Dermis microvascular lymphatic vessel endothelial cell (primary cell): ENCODE measurements at places on chromosomes 11 and 22. TPM values are rescaled to one million over a fixed set of nuclear protein-coding genes. Genes with fewer than 3 reads are reported as not detected.

DNA sequence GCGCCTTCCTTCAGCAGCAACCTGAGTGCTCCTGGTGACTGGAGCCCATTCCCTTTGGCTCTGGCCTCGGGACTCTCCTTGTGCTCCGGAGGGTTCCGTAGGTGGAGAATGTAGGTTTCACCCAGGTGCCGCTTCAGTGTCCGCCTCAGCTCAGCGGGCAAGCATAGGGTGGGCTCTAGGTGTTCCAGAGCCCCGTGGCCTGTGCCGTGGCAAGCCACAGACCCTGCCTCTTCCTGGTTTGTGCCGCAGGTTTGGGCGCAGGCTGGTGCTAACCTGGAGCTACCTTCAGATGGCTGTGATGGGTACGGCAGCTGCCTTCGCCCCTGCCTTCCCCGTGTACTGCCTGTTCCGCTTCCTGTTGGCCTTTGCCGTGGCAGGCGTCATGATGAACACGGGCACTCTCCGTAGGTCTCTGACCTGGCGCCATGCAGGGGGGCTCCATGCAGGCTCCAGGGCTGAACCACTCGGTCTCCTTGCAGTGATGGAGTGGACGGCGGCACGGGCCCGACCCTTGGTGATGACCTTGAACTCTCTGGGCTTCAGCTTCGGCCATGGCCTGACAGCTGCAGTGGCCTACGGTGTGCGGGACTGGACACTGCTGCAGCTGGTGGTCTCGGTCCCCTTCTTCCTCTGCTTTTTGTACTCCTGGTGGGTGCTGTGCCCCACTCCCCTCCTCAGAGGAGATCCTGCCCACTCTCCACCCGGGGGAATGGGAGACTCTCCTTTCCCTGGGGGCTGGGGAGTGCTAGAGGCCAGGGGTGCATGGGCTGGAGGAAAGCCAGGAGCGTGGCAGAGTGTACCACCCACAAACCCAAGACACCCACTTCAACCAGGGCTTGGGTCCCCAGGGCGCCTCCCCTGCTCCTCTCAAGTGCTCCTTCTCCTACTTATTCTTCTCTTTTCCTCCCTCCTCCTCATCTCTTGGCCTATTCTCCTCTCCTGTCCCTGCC, 2.4 kb downstream of the SLC22A12 start:
- DNase-seq, result no peak

GRCh38 chr11:105033781-105034180, 1.2 kb downstream of the CASP1 start:
- DNase-seq, result no peak

GRCh38 chr11:88231894-88232482, 56.7 kb upstream of the RAB38 start:
- peak; percentile 9 for DNase-seq

DNA sequence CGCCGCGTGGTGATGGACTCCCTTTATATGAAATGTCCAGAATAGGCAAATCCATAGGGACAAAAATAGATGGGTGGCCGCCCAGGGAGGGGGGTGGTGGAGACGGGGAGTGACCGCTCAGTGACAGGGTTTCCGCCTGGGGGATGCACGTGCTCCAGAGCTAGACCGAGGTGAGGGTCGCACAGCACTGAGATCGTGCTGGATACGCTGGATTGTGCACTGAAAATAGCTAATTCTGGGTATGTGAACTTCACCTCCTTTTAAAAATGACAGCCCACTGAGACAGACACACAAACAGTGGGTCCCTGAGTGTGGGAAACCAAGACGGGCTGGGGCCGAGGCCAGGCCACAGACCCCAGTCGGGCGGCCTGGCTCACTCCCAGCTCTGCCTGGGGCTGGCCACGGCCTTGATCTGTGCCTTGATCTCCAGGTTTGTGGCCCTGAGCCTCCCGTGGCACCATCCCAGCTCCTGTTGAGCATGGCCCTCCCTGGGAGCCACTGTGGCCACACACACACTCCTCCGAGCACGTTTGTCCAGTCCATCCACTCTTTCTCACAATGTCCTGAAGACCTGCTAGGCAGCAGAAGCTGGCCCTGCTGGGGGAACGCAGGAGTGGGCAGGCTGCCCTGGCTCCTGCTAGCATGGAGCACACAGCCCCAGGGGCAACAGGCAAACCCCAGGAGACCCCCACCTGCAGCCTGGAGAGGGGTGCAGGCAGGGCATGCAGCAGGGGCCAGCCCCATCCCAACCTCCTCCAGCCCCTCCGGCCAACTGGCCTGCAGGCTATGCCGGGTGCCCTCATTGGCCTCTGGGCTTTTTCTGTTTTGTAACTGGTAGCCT, 41.0 kb upstream of the TH start:
- no peak for DNase-seq

DNA sequence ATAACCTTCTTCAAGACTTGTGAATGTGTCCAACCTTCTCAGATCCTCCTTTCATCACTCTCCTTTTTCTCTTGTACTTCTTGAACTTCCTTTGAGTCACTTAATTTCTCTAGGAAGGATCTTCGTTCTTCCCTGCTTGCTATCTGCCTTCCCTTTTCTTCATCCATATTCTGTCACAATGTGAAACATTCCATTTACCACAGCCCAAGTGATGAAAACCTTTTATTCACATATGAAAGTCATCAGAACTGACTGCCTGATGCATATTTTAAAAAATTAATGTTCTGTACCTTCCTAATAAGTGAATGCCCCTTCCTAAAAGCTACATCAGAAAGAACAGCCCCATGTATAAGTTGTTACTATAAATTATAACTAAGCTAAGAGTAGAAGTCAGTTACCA, 520.4 kb upstream of the LUZP2 start:
- no peak for DNase-seq

DNA sequence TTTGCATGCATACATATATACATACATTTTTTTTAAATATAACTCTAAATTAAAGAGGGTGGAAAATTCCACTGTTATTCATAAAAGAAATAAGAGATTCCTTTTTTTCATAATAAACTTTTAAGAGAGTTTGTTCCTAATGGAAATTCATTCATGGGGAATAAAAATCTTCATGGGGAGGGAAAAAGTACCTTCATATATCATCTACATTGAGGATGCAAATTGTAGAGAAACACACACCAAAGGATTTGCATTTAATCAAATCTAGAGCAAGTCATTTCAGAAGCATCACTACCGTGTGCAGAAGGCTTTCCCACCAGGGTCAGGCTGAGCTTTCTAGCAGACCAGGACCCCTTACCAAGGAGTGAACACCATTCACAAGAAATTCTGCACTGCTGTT, at the start of gene POU2AF2:
Gene POU2AF2, plus strand, starts transcription at position 301 of the 400 bp plus-strand sequence. CDS start 129 bp downstream, outside the sequence.
- no peak for DNase-seq

GRCh38 chr11:20056950-20057943, 103.0 kb downstream of the DBX1 start:
- no peak for DNase-seq

DNA sequence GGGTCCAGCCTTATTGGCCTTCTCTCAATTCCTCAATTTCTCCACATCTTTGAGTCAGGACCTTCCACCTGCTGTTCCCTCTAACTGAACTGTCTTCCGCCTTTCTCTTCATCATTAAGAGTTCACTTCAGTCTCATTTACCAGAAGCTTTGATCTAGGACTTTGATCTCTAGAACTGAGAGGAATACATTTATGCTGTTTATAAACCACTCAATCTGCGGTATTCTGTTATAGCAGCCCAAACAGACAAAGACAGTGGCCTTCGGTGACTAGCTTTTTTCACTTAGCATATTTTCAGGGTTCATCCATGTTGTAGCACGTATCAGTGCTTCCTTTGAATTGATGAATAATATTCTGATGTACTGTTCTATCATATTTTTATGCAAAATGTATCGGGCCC, 10.5 kb downstream of the CLPB start:
- DNase-seq, result no peak

GRCh38 chr11:18502352-18502751, 24.4 kb downstream of the TSG101 start:
- DNase-seq, result no peak

The MRPL40 gene
- total RNA-seq, result 22.8 and 27.7 TPM in 2 replicates

The GCAT gene
- total RNA-seq, result 16.9 and 24.6 TPM in 2 replicates
